ENCODE measurements at places on chromosomes 6 and 20. TPM values are rescaled to one million over a fixed set of nuclear protein-coding genes. Genes with fewer than 3 reads are reported as not detected.
A peak's percentile ranks its signal among the peaks of the same experiment; 100 is the strongest.

DNA sequence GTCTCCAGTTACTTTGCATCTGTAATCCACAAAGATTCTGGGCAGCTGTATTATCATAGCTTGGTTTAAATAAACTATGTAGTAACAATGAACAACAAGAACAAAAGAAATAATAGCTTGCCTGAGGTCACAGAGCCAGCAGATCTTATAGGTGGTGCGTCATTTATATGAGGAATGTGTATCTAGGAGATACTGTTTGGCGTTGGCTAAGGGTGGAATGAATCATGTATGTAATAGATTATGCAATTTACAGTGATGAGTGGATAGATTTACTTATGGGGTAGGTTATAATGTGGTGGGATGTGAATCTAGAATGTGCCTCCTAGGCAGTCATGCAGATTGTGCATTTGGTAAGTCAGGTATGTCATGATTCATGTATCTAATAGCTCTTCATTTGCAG lies 42.8 kb downstream of the HNF4A start:
- no peak overlapping the region for H3K27ac ChIP-seq
- H3K4me3 ChIP-seq = no peak overlapping the region
- H3K27me3 ChIP-seq = no peaks in the 10 kb centered on the region
- H3K36me3 ChIP-seq = no peaks in the 10 kb centered on the region
- no peaks in the 10 kb centered on the region for H3K4me1 ChIP-seq

DNA sequence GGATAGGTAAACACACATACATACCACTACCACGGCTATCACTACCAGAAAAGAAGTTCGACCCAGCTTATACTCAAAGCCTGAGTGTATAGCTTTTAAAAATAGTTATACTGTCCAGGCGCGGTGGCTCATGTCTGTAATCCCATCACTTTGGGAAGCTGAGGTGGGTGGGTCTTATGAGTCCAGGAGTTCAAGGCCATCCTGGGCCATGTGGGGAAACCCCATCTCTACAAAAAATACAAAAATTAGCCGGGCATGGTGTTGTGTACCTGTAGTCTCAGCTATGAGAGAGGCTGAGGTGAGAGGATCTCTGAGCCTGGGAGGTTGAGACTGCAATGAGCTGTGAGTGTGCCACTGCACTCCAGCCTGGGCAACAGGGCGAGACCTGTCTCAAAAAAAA lies 32.9 kb downstream of the NKX2-4 start:
- H3K27ac ChIP-seq = no peak overlapping the region
- no peak for DNase-seq
- no peak overlapping the region for H3K4me3 ChIP-seq
- H3K4me1 ChIP-seq = peaks cover 7% of the 10 kb centered on the region

GRCh38 chr6:125533710-125534397 lies 215.6 kb upstream of the HEY2 start:
- H3K4me1 ChIP-seq = no peaks in the 10 kb centered on the region
- H3K4me3 ChIP-seq = no peak overlapping the region
- no peak overlapping the region for H3K27ac ChIP-seq
- H3K36me3 ChIP-seq = no peaks in the 10 kb centered on the region
- no peak for DNase-seq

DNA sequence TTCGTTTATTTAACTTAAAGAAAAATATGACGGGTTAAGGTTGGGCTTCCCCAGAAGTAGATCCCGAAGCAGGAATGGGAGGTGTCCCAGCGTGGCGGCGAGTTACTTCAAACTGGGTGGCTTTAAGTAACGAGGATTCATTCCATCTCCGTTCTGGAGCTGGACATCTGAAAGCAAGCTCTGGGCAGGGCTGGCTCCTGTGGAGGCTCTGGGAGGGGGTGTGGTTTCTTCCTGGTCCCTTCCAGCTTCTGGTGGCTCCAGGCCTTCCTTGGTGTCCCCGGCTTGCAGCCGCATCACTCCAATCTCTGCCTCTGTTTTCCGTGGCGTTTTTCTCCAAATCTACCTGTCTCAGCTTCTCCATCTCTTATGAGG lies 47.3 kb upstream of the BHLHE23 start:
- H3K4me3 ChIP-seq = no peak overlapping the region
- H3K27ac ChIP-seq = no peak overlapping the region
- no peaks in the 10 kb centered on the region for H3K27me3 ChIP-seq
- no peaks in the 10 kb centered on the region for H3K36me3 ChIP-seq
- H3K4me1 ChIP-seq = peaks cover 10% of the 10 kb centered on the region

GRCh38 chr6:157240960-157241311 lies 82.4 kb downstream of the TMEM242 start:
- DNase-seq = peak; percentile 63
- peaks cover 20% of the 10 kb centered on the region for H3K27me3 ChIP-seq
- H3K4me1 ChIP-seq = peaks cover 26% of the 10 kb centered on the region
- no peak overlapping the region for H3K27ac ChIP-seq
- no peaks in the 10 kb centered on the region for H3K36me3 ChIP-seq

RWDD2A gene
- total RNA-seq = 4.0 TPM

STMND1 gene
- total RNA-seq = not detected

BPI gene
- 6.1 TPM for total RNA-seq

RSPH9 gene
- total RNA-seq = 0.18 TPM

PLN gene
- total RNA-seq = 0.43 TPM

Data from spleen (tissue), 13 donors.